ENCODE measurements at places on chromosomes 13 and 19.

DNA sequence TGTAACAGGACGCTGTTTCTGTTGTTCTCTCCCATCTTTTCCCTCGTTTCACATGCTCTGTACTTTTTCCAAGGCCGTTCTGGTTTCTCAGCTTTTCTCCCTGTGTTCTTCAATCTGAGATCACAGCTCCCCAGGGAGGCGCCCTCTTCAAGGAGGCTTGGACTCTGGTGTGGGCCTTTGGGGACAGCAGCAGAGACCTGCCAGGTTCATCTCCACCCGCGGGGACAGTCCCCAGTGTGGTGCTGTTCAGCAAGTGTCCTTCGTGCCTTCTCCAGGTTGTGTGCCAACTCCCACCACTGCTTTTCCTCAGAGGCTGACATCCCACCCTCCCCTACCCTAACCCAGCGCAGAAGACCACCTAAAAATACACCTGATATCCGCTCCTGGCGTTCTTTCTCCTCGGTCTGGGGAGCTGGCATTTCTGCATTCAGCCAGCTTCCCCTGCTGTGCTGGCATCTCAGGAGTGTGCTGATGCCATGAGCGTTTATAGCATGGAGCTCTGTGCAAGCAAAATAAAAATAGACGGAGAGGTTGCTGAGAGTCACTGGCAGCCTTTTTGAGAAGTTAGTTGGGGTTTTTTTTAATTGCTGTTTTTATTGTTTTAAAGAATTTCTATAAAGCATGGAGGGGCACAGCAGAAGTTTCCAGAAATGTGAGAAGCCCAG is 149.4 kb downstream of the STK24 start:
- DNase-seq, result no peak

GRCh38 chr13:109784590-109785140 is 1.7 kb downstream of the IRS2 start:
- no peak for DNase-seq

GRCh38 chr13:50453188-50453587 is 390.3 kb downstream of the DLEU7 start:
- DNase-seq, result no peak

GRCh38 chr13:73549717-73550116 is 490.9 kb downstream of the KLF5 start:
- no peak for DNase-seq

DNA sequence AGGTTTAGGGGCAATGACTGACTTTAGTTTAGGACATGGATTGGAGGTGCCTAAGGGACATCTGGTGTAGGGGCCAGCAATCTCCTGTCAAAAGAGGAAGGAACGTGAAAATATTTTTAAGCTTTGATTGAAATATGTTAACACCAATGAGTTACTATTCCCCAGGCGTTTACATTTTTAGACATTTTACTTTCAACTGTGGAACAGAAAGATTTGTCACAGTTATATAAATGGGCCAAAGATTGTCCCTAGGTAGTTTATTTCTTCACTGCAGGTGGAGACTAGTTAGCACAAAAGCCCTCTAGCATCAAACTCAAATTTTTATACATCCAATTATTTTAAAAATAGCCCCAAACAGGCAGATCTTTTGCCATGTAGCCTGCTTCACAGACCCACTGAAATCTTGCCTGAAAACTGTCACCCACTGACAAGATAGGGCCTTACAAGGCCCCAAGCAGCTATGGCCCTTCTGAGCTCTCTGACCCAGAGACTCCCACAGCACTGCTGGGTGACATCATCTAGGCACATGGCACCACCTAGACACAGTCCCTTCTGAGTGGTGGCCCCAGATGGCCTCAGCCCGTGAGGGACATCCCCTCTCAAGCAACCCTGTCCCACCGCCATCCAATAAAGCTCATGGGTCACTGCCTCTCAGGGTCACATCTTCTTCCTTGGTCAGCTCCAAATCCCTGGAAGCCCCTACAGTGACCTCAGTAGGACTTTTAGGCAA is 64.8 kb upstream of the DOCK9 start:
- DNase-seq, result no peak

All from RKO (cell line).